ENCODE measurements at places on chromosomes 16 and 17.
A peak's percentile ranks its signal among the peaks of the same experiment; 100 is the strongest.

DNA sequence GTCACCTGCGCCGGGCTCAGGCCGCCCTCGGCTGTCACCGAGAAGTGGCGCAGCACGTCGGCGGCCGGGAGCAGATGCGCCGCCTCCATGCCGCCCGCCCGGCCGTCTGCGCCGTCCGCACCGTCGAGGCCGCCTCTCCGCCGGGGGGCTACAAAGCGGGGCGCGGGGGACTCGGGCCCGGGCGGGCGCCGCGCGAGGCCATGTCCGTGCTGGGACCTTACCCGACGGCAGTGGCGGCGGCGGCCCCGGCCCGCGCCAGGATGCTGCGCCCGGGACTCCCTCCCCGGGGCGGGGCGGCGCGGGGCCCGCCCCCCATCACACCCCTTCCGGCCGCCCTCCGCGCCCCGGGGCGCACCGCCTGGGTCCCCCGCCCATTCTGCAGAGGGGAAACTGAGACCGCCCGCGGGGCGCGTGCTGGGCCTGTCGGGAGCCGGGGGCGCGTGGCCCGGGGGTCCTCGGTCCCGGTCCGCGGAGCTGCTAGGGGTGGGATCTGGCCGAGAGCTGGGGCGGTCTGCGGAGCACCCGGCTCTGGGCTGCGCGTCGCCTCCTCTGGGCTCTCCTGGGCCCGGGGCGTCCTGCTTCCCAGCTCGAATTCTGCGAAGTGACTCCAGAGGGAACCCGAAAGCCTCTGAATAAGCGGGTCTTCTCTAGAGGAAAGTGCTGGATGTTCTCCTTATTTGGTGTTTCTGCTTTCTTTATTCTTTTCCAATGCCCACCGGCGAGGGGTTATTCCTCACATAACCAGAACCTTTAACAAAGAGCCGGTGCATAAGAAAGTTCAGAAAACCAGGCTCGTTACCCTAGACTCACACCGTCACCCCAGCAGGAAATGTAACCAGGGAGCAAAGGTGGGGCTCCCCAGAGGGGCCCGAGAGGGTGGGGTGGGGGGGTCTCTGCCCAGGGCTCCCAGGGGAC is at the start of gene ATP2A3:
Gene ATP2A3 (minus strand): TSS at position 235 of the 915 bp plus-strand sequence. CDS start 146 bp downstream, at position 89.
- DNase-seq: no peak

DNA sequence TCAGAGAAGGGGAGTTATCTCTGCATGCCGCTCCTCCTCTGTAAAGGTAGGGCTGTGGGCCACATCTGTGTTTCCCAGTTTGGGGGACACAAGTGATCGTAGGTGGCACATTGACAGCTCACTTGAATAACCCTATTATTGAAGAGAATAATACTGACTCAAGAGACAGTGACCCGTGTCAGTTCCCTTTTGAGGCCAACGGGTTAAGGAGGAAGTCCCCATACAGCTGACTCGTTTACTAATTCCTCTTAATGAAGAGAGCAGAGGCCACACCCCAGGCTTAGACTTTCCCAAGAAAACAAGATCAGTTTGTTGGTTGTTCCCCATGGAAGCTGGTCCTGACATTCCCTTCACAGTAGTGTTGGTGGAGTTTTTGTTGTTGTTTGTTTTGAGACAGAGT is 33.0 kb downstream of the IL4R start:
- DNase-seq: no peak

DNA sequence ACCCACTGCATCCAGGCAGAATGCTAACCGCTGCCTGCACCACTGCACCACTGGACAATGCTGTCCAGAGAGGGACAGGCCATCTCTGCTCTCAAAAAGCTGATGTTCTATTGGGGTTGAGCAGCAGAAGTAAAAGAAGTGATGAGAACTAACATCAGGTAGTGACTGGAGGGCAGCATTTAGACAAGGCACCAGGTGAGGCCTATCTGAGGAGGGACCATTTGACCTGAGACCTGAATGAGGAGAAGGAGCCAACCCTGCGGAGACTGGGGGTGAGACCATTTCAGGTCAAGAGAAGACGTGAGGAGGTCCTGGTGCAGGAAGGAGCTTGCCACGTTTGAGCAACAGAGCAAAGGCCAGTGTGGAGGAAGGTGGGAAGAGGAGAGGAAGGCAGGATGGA is 34.0 kb downstream of the NTN1 start:
- no peak for DNase-seq

- no peak for DNase-seq
Measured at GRCh38 chr16:78257376-78257728, 157.9 kb downstream of the WWOX start.

- DNase-seq: no peak
Measured at GRCh38 chr17:72501404-72502370, 380.9 kb downstream of the SOX9 start.

- DNase-seq: no peak
Measured at GRCh38 chr17:340074-340473, 12.5 kb downstream of the RPH3AL start.

GRCh38 chr16:26212599-26212998 is 520.8 kb downstream of the HS3ST4 start:
- DNase-seq: no peak

DNA sequence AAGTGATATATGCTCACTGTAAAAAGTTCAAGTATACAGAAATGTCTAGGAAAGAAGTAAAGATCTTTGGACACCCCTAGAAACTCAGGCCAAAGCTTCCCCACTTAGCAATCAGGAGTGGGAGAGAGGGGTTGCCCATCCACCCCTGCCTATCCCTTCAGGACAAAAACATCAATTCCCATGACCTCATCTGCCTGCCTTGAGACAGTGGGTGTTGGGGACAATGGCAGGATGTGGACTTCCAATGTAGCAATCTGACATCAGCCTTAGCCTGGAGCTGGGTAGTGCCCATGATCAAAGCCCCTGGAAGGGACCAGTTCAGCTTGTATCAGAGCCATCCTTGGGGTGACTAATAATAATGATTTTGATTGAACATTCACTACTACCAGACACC is 18.1 kb downstream of the ITPRIPL2 start:
- DNase-seq: no peak

GRCh38 chr17:38861399-38861843 is 7.9 kb upstream of the RPL23 start:
- peak; percentile 22 for DNase-seq

- DNase-seq: peak; percentile 99
Measured at GRCh38 chr17:8118769-8119580, 661 bp upstream of the ALOXE3 start.

- no peak for DNase-seq
Measured at GRCh38 chr17:60656499-60656898, 21.2 kb upstream of the BCAS3 start.

DNA sequence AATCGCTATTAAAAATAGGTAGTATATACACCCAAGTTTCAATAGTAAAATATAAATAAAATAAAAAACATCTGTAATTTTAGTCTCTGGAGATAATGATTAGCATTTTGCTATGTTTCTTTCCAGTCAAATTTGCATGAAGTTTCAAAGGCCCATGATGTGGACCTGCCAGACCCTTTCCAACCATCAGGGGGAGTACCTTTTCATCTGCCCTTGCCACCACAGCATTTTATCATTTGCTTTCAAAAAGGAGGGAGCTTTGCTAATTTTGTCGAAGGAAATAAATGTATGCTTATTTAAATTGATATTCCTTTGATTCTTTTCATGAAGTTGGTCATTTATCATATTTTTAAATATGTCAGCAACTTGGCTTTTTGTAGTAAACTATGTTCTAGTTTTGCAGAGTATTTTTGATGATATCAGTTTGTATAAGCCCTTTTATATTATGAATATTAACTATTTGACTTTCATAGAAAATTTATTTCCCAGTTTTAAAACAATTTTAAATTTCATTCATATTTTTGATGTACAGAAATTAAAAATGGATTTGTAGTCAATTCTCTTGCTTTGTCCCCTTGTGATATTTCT is 115.2 kb upstream of the NETO2 start:
- no peak for DNase-seq

DNA sequence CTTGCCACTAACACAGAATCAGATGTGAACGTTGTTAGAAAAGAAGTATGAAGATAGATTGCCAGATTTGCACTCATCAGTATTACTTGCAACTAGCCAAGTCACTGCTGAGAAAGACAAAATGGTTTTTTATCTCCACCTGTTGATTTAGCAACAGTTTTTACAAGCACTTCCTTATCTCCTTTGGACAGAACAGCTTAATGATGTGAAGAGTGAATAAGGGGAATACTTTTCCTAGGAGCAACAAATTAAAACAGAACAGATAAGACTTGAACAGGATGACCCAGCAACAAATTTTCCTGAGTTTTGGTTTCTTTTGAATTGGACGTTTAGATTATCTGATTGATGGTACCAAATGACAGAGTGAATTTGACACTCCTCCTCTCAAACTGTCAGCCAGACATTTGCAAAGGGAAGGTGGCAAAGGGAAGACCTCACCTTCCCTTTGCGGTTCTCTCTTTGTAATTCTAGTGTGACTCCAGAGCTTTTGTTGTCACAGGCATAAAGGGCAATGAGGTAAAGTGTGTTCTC is 130.6 kb downstream of the NLK start:
- DNase-seq: no peak

GRCh38 chr17:10031127-10031526 is 126.1 kb upstream of the RCVRN start:
- no peak for DNase-seq
